Gastroesophageal sphincter (tissue), 4 donors: ENCODE measurements at places on chromosomes 16 and 17. TPM values are rescaled to one million over a fixed set of nuclear protein-coding genes. Genes with fewer than 3 reads are reported as not detected.

GRCh38 chr17:61331886-61332285 lies 67.8 kb upstream of the TBX2 start:
- no peak for ATAC-seq

DNA sequence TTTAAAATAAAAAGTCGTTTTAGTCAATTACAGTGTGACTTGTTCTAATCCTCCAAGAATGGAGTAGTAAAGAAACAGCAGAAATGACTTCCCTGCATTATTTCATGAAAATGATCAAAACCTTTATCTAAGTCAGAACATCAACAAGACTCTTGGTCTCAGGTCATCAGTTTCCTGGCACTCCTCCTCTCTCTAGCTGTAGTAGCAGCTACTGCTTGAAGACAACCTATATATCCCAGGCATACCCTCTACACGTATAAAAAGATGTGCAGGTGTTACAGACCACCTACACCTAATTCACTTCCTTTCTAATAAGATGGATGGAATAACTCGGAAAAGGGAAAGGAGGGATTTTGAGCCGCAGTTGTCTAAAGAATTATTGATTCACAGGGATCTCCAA lies 1.6 kb upstream of the FBF1 start:
- no peak for ATAC-seq

The HNF1B gene
- not detected for total RNA-seq

GRCh38 chr16:53041320-53042051 lies 11.2 kb downstream of the CHD9NB start:
- ATAC-seq: peak; percentile 88

DNA sequence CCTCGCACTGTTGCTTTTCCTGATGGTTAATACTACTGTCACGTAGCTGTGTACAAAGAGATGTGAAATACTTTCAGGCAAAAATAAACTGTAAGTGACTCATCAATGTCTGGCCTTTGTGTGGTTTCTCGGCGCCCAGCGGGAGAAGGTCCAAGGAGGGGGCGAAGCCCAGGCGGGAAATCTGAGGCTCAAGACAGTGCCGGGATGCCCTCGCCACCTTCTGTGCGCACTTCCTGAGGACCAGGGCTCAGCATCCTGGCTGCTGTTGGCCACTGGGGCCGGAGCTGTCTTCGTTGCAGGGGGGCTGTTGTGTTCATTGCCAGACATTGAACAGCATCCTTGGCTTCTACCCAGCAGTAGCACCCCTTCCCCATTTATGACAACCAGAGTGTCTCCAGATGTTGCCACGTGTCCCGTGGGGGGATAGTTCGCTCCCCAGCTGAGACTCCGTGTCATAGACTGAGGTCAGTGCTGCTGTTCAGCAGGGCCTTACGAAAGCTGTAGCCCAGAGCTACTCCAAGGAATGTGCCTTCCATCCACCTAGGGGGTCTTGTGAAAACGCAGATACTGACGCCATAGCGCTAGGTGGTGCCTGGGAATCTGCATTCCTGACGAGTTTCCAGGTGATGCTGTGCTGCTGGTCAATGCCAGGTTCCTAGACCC lies 67.3 kb upstream of the PLCG2 start:
- peak; percentile 26 for ATAC-seq

The ACSM2A gene
- not detected for total RNA-seq

GRCh38 chr16:57708168-57708567 lies 13.6 kb downstream of the DRC7 start:
- no peak for ATAC-seq

GRCh38 chr17:43445009-43445589 lies 38.7 kb upstream of the DHX8 start:
- no peak for ATAC-seq

DNA sequence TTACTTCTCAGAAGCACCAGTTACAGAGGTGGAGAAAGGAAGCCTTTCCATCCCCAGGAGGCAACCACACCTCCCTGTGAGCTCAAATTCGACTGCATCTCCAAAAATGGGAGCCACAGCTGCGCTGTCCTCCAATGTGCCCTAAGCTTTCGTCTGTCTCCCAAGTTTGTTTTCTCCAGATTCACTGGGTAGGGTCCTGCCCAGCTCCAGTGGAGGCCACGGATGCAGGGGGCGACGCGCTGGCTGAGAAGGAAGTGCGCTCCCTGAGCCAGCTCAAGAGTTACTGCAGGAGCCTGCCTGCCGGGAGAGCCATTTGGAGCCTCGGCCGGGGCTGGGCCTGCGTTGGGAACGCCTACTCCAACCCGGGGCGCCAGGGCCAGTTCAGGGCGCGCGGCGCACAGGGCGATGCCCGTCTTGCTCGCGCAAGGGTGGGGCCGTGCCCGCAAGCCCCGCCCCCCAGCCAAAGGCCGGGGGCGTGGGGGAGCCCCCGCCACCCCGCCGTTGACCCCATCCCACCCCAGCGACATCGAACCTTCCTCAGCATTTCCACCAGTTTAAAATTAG lies 19.5 kb downstream of the SIAH1 start:
- peak; percentile 98 for ATAC-seq

DNA sequence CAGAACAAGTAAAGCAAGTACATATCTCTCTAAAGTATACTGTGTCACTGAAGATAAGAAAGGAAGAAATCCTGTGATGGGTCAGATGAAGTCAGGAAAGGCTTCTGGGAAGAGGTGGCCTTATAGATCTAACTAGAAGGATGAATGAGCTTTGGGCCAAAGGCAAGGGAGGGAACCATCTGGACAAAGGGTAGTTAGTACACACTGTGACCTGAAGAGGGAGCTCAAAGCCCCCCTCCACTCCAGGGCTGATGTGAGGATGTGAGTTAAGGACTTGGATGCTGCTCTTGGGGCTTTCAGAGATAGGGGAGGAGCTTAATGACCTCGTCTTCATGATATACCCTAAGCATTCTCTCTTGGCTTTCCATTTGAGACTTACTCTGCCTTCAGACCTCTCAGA lies 185.3 kb upstream of the CACNG3 start:
- no peak for ATAC-seq

DNA sequence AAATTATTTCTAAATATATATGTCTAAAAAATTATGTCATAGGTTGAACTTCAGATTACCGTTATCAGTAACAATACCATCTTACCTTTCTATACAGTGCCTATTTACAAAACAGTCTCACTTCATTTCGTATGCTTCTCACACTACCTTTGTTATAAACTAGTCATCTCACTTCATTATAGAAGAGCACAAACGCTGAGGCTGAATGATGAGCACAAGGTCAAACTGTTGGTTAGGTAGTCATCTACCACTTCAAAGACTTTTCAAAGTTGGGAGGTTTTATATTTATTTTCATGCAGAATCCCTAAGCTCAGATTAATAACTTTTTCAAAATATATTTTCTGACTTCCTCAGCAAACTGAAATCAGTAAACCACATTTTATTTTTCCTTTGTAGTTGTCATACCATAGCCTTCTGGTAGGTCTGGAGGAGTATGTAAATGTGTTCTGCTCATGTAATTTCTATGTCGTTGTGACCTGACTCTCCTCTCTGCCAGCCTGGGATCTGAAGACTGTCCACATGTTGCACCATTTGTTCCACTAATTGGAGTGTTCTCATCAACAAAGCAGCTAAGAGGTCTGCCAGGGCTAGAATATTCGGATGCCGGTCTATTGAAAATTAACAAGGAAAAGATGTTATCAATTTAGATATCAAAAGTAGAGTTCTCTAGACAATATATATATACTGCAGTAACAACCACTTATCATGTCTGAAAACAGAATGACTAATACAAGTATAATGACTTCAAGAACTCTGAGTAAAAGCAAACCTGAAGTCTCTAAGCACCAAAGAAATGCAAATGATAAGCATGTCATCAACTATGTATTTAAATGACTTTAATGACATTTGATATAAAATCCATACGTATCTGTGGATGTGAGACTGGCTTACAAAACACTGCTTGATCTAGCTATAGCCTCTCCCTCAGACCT lies 73.9 kb downstream of the CEP95 start:
- no peak for ATAC-seq

The PNMT gene
- total RNA-seq: 11.7 TPM

The CHAD gene
- not detected for total RNA-seq

- no peak for ATAC-seq
Observed at GRCh38 chr17:80021600-80021999, 14.1 kb downstream of the TBC1D16 start.

The C17orf100 gene
- not detected for total RNA-seq

The KRT34 gene
- total RNA-seq: not detected

DNA sequence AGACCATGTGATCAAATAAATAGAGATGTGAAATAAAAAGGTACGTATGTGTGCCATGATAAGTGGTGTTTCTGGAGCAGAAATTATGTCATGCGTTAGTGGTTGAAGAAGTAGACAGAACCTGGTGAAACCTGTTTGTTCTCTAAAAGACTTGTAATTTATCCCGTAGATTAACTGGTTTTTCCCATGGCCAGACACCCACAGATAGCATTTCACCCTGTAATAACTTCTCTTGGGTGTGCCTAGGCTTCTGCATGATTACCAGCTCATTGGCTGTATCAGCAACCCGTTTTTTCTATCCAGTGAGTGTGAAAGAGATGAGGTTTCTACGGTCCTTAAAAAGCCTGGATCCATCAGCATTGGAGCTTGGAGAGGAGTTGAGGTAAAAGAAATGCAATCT lies 471.3 kb downstream of the NPIPA7 start:
- no peak for ATAC-seq

The PIK3R6 gene
- 1.9 TPM for total RNA-seq

GRCh38 chr17:17691468-17692263 lies 10.4 kb downstream of the RAI1 start:
- no peak for ATAC-seq

The C16orf89 gene
- total RNA-seq: 14.4 TPM

GRCh38 chr16:20971401-20971800 lies 70.8 kb downstream of the LYRM1 start:
- ATAC-seq: no peak

The KRTAP17-1 gene
- not detected for total RNA-seq

DNA sequence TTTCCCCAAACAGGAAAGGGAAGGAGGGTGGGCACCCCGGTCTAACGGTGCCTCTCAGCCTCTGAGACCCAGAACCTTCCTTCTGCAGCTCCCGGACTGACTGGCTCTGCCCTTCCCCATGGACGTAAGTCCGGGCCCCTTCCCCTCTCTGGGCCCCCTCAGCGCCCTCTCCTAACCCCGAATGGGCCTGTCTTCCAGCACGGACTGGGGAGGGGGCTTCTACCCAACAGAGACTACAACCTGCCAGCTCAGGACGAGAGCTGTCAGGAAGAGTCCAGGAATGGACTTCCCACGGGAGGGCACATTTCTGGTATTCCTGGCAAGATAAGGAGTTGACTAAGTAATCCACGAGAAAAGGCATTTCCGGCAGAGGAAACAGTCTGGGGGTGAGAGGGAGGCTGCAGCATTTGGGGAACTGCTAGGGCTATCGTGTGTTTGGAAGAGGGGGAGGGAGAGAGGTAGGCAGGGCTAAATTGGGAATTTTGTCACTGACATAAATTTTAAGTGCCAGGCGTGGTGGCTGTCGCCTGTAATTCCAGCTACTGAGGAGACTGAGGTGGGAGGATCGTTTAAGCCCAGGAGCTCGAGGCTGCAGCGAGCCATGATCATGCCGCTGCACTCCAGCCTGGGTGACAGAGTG lies 12.1 kb upstream of the ALDOA start:
- peak; percentile 10 for ATAC-seq

The QRICH2 gene
- total RNA-seq: 2.2 TPM

DNA sequence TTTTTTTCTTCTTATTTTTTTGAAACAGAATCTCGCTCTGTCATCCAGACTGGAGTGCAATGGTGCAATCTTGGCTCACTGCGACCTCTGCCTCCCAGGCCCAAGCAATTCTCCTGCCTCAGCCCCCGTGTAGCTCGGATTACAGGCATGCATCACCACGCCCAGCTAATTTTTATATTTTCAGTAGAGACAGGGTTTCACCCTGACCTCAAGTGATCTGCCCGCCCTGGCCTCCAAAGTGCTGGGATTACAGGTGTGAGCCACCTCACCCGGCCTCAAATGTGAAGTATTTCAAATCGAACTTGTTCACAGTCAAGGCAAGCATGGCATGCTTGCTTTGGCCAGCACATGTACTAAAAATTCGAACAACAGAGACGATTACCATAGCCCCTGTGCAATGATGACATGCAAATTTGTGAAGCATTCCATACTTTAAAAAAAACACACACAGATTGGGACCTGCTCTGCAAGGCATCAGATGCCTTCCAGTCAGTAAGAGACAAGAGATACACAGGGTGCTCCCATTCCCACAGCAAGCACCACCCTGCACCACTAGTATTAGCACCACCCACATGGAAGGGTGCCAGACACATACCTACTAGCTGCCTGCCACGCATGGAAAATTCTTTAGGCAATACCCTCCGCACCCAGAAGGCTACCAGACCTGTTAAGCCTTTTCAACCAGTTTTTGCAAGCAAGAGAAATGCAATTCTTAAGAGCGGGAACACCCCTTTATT lies 47.2 kb downstream of the ANKRD11 start:
- peak; percentile 75 for ATAC-seq

The MYH8 gene
- total RNA-seq: not detected

DNA sequence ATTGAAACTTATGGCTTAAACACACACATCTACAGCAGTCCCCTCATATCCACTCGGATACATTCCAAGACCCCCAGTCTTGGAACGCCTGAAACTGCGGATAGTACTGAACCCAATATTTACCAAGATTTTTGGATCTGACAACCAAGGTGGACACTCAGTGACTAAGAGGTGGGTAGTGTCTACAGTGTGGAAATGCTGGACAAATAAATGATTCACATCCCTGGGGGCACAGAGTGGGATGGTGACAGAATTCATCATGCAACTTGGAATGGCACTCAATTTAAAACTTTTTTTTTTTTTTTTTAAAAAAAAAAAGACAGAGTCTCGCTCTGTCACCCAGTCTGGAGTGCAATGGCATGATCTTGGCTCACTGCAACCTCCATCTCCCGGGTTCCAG lies 54.2 kb upstream of the TRAP1 start:
- no peak for ATAC-seq

DNA sequence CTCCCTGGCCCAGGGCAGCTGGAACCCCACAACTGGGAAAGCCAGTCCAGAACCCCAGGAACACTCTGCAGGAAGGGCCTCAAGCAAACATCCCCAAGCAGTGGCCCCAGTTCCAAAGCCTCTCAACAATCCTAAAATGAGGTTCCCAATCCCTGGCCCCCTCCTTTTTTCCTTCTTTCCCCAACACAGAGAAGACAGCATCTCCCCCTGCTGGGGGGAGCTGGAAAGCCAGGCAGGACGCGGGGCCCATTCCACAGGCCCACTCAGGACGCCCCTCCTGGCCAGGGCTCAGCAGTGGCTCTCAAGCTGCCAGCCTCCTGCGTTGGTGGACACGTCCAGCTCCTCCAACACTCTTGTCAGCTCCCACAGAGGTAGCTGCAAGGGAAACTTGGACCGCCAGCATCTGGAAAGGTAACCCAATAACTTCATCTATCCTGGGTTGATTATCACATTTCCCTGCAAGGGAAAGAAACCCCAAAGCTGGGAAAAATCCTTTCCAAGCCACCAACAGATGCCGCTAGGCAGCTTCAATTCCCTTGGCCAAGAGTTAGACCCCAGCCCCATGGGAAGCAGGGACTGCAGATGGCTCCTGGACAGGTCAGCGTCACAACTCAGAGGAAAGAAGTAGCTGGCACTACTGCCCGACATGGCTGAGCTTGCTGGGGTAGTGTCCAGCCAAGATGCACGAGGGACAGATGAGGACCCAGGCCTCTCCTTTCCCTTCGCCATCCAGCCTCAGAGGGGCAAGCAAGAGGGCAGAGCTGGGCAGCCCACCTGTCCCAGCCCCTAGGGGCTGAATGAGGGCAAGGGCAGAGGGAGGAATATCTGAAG lies 7.6 kb downstream of the HDAC5 start:
- no peak for ATAC-seq

GRCh38 chr16:73179705-73180331 lies 131.9 kb upstream of the ZFHX3 start:
- ATAC-seq: no peak

The SLC26A11 gene
- total RNA-seq: 19.7 TPM
